GM13976 (cell line): ENCODE measurements at places on chromosomes 4 and X.

GRCh38 chr4:124173912-124174311, 538.6 kb downstream of the ANKRD50 start:
- DNase-seq, result no peak

DNA sequence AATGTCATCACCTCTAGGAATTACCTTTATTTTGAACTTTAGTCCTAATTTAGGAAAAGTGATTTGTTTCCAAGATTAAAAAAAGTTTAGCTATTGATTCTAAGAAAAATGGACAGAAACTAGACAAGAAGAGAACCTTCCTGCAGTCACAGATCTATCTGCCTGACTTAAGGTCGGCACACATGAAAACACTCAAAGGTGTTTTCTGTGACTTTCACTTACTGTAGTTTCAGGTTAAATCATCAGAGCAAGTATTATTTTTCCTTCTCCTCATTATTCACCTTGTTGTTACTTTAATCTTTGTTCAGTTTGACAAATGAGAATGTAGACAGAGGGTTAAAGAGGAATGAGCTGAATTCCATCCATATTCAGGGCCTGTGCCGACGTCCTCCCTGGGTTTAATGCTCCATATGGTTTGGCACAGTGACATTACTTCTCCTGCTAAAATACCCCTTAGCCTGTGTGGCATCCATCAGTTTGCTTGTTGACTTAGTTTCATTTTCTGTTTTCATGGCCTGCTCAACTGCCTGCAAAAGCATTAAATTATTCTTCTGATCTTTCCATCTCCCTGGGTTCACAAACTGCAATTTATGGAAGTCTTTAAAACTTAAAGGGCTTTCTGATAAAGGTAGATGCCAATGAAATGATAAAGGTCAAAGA, 352.7 kb downstream of the NKX6-1 start:
- DNase-seq, result no peak

GRCh38 chr4:186137196-186137794, 32.8 kb downstream of the FAM149A start:
- no peak for DNase-seq

DNA sequence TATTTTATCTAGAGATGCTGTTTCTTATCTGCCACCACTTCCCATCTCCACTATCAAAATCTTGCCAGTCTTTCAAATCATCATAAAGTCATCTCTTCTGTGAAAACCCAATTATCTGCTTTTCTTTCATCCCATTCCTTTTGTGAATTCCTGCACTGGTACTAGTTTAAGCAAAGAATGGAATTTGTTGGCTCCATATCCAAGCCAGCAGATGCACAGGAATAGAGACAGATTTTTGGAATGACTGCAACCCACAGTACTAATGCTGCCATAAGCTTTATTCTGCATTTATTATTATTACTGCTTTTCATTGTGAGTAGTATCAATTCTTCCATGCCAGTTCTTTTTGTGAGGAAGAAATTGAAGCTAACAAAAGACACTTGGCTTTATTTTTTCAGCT, 616.7 kb downstream of the RAPGEF2 start:
- DNase-seq, result no peak

- DNase-seq, result no peak
Observed at GRCh38 chrX:120306630-120307029, 4.6 kb downstream of the TMEM255A start.

GRCh38 chr4:61201961-61202637, 2.0 kb downstream of the ADGRL3 start:
- peak; percentile 22 for DNase-seq

DNA sequence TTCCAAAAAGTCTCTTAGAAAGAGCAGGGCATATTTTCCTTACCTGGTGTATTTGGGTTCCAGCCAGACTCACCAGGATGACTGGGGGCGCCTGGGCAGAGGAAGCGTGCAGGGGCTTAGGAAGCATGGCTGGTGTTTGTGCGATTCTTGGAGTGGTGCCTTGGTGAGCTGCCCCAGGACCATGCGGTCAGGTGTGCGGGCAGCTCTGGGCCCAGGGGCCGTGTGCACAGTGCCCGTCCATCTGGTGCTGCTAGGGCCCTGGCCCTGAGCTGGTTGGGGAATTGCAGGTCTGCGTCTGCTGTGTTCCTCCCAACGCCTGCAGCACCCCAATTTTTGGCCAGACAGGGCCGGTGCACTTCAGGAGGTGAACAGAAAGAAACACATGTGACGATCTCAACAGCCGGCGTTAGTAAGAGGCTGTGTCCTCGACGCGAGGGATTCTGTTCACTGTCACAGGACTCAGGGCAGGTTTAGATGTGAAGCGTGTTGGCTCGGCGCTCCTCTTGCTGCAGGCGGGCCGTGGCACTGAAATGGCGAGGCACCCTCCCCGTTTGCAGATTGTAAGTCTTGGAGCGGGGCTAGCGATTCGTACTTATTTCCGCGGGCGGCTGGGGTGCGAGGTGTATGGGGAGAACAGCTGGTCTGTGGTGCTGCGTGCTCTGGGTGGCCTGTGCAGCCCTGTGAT, 15.2 kb downstream of the RGS12 start:
- no peak for DNase-seq

- no peak for DNase-seq
Observed at GRCh38 chr4:7892212-7893019, 47.2 kb downstream of the AFAP1 start.

- DNase-seq, result no peak
Observed at GRCh38 chr4:102511830-102512605, 10.9 kb downstream of the NFKB1 start.

DNA sequence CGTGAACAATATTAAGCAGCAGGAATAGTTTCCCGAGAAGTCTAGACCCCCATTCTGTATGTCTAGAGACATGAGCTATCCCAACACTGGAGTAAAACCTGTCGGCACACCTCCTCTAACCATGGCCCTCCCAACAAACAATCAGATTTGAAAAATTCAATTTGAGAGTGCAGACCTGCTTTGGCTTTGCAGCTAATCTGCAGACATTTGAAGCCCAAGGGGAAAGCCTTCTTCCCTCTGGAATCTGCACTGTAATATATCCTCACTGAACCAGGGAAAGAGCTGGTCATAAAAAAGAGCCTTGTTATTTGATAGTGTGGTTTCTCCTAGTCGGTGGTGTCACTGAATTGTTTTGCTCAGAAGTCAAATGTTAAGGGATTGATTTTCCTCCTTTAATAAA, 44.6 kb upstream of the KLHL34 start:
- no peak for DNase-seq

- DNase-seq, result no peak
Observed at GRCh38 chr4:1573830-1574459, 110.2 kb downstream of the FAM53A start.

GRCh38 chrX:66163447-66163846, 600 bp upstream of the HEPH start:
- DNase-seq, result no peak

- DNase-seq, result no peak
Observed at GRCh38 chrX:129792586-129793291, 13.0 kb downstream of the SASH3 start.

GRCh38 chr4:160318567-160319220, 1215.8 kb downstream of the RAPGEF2 start:
- DNase-seq, result no peak

- no peak for DNase-seq
Observed at GRCh38 chrX:150625875-150626274, 57.5 kb downstream of the MTM1 start.

DNA sequence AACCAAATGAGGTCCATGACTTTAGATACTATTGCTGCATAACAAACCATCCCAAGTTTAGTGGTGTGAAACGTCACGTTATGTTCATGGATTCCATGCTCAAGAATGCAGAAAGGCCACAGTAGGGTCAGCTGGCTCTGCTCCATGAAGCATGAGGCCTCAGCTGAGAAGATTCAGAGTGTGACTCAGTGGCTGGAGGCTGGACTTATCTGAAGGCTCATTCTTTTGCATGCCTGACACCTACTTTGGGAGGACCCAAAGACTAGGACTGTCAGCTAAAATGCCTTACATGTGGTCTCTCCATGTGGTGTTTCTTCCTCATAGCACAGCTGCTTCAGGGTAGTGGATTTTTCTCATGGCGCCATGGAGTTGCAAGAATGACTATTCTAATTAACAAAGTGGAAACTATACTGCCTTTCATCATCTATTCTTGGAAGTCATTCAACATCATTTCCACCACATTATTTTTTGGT, 11.5 kb upstream of the CCDC149 start:
- DNase-seq, result no peak

GRCh38 chr4:10084651-10085358, 31.8 kb downstream of the WDR1 start:
- no peak for DNase-seq

- DNase-seq, result no peak
Observed at GRCh38 chrX:122115604-122116003, 1068.2 kb downstream of the GLUD2 start.

DNA sequence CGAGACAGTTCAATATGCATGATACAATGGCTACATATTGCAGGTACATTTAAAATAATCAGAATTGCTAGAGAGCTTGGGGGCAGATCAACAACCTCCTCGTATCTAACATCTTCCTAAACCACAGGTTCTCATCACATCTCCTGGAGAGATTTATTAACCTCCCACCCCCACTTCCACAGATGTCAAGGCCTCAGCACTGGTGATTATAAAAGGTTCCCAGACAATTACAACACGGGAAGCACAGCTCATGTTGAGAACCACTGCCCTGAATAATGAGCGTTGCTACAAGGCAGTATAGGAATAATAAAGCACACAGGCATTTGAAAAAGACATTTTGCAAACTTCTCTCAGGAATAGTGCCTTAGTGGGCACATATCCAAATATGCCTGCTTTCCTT, 42.8 kb downstream of the ELOVL6 start:
- DNase-seq, result no peak

DNA sequence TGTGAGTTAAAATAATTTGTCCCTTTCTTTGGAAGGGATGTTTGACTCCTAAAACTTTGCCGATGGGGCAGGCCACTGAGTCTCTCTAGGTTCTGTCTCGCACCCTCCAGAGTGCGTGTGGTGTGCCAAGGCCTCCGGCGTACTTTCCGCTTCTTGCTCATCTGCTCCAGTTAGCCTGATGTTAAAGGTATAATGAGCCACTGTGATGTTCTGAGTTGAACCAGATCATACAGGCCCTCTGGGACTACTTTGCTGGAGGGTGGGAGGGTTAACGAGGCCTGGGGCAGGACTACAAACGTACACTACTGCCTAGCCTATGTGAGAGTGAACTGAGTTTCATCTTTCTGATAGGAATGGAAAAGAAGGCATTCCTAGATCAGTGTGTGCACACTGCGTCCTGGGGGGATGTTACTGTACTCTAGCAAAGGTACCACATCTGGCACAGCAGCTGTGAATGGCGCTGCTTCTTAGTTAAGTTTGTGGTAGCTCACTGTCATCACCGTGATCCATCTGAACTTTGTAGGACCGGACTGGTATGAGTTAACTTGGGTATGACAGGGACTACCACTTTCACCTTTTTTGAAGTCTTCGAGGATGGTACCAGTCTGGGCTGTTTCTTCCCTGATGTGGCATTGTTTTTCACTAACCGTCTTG, 60.2 kb downstream of the RGS12 start:
- no peak for DNase-seq

DNA sequence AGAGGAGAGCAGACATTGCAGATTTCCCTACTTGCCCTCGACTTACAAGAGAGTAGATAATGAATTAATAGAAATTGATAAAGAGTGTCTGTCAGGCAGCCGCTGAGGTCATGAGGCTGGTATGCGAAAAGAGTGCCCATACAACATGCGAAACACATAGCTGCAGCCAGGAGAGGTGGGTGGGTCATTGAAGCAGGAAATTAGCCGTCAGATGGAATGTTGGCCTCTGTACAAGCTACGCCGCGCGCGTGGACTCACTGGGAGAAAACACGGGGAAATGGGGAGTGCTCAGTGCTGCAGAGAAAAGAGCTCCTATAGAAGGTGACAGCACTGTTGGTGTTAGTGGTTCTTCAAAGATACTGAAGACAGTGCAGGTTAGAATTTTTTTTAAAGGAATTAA, 125.1 kb downstream of the RAPGEF2 start:
- no peak for DNase-seq

DNA sequence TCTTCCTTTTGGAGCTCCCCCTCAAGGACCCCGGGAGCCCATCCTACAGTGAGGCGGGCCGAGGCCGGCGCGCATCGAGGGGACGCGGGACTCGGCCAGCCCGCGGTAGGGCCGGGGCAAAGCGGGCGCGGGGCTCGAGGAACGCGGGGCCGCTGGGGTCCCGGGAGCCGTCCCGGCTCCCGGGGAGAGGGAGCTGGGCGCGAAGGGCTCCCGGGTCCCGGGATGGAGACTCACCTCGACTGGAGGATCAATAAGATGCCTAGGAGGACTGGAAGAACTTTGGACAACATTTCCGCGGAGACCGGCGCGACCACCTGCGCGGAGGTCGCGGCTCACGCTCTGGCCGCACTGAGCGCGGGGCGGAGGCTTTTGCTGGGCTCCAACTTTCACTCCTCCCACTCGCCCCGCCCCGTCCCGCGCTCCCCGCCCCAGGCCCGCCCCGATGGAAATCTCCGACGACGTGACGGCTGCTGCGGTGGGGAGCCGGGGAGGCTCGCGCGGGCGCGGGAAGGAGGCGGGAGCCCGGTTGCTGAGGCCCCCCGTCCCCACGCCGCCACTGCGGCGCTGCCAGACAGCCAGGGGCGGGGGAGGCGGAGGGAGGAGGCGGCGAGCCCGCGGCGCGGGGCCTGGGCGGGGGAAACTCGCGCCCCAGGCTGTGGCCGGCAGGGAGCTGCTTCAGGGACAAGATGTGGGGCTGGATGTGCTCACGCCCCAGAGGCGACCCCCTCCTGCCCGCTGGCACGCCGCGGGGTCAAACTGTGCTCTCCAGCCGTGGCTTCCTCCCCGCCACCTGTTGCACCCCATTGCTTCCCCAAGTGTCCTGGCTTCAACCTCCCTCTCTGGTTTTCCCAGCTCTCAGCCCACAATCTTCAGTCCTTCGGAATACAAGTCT, at the start of gene GABRE:
TSS of gene GABRE (minus strand) at position 341 of the 892 bp plus-strand sequence. CDS start at position 290, 51 bp downstream.
- DNase-seq, result no peak

DNA sequence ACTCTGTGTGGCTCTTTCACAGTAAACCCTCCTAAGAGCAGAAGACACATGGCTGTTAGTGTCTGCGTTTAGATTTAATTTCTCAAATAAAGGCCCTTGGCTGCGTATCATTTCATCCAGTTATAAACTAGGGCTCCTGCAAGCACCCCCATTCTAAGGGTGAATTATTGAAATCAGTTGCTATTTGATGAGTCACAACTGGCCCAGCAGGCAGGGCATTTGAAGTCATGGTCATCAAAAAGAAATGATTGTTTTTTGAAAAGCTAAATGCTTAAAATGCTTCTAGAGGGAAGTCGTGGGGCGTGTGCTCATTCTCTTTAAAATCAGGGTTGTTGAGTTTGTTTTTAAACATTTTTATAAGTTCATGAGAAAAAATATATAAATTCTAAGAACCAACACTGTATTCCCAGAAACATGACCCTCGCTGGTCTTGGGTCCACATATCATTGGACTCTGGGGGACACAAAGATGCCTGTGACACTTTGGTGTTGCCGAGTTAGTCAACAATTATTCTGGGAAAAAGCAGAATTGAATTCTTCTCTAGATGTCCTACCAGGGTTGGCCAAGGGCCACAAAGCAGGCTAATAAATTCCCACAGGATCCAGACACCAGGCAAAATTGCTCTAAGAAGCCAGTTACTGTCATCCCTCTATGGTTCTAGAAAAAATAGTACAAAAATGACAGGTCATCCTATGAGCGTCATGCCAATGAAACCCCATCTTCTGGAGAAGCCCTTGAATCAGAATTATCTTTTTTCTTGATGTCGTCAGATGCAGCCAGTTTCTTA, 99.5 kb upstream of the MYOZ2 start:
- DNase-seq, result no peak
